ENCODE measurements at places on chromosomes 7 and 10.
A peak's percentile ranks its signal among the peaks of the same experiment; 100 is the strongest.

GRCh38 chr10:21811245-21811585 is 192.3 kb downstream of the DNAJC1 start:
- no peak for DNase-seq

- DNase-seq: no peak
These were observed 26.5 kb upstream of the TLL2 start for GRCh38 chr10:96540240-96540639.

GRCh38 chr7:111516612-111517011 is 45.7 kb downstream of the IMMP2L start:
- DNase-seq: no peak

GRCh38 chr10:84957427-84957826 is 629.0 kb downstream of the CCSER2 start:
- no peak for DNase-seq

DNA sequence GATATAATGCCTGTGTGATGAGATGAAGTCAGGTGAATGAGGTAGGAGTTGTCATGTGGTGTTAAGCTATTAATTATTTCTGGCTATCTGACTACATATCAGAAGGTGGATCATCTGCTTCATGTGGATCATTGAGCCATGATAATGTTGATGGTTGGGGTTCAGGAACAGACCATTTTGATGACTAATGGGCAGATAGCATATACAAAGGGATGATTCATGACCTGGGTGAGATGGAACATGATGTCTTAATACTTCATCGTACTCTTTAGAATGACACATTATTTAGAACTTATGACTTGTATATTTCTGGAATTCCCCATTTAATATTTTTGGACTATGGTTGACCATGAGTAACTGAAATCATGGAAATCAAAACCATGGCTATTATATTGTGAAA is 155.1 kb downstream of the OR13A1 start:
- no peak for DNase-seq

- no peak for DNase-seq
These were observed 331.1 kb downstream of the KIF20B start for GRCh38 chr10:90032519-90032918.

DNA sequence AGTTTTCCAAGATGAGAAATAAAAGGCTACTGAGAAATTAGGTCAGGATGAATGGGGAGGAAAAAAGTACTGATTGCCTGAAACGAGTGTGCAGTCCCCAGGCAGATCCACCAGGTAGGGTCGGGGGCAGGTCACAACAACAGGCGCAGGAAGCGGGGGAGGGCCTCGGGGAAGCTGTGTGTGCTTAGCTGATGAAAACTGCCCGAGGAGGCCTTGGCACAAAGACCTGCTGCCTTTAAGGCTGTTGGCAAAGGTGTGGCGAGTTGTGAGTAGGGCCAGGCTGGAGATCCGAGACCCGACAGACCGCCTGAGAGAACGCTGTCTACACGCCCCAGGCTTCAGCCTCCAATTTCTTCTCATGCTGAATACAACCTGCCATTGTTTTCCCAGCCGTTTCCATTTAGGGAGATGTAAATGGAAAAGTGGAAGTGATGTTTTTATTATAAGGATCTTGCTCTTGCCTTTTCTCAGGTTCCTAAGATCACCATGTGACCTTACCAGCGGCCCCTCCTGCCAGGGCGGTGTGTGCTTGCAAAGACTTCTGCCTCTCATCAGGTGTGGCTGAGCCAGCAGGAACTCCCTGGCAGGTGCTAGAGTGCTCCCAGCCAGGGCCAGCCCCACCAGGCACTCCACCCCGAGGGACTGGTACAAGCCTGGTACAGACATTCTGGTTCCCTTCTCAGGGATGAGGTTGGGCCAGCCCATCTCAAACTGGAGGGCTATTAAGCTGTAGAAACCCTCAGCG is 60.8 kb downstream of the DLG5 start:
- DNase-seq: no peak

DNA sequence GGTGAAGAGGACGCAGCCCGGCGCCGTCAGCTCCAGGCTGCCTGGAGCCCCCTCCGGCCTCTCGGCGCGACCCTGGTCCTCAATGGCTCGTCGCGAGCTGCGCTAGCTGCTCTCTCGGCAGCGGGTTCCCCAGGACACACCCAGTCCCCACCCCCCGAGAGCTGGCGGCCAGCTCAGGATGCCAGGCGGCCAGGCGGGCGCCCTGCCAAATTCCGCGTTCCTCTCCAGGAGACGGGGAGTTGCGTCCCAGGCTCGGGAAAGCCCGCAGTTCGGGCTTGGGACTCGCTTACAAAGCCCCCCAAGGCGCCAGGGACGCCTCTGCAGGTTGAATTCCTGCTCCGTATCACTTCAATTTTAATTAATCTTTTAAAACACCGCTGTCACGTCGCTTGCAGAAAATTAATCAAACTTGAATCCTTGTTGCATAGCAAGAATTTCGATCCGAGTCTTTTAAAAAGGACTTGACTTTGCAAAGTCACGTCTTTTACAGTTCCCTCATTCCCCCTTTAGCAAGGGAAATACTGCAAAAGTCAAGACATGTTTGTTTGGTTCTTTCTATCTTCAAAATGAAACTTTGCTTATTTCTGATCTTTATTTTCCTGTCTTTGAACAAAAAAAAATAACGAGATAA is 28.2 kb downstream of the SKIDA1 start:
- no peak for DNase-seq

DNA sequence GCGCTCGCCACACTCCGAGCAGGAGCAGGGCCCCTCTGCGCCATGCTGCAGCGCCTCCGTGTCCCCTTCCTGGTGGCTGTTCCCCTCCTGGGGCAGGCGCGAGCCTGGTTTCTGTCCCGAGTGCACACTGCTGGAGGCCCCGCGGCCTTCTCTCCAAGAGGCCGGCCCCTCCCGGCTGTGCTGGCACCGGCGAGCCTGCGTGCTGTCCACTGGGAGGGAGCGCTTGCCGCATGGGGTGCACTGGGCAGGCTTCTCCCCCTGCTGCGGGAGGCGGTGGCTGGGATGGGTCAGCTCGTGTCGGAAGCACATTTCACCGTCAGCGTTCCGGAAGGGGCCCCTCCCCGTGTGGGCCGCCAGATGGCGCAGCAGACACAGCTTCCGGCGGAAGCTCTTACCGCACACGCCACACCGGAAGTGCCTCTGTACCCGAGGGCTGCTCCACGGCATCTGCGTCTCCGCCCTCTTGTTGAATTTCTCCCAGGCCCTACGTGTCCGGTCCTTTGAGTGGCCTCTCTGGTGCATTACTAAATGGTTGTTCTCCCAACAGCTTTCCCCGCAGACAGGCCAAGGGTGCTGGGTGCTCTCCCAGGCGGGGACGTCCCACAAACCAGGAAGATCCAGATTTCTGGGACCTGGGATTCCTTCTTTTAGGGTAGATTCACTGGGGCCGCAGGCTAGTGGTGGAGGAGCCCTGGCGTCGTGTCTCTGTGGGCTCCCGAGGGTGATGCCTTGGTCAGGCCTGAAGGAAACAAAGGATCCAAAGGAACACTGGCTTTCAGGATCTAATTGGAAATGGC is 18.7 kb downstream of the ZNF786 start:
- peak; percentile 4 for DNase-seq

- DNase-seq: no peak
These were observed 114.8 kb upstream of the ADO start for GRCh38 chr10:62689712-62690111.

DNA sequence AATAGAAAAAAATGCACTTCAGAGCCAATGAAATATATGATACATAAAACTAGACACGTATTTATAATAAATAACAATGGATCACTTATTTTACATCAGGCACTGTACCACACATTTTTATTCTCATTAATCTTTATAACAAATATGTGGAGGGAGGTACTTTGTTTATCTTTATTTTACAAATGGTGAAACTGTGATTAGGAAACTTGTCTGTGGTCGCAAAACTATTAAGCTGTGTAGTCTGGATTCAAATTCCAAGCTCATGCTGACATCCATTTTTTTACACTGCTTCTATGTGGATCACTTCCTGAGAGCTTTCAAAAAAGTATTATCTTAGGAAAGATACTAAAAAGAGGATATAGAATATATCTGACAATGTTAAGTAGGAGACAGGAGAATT is 978.6 kb downstream of the SORCS1 start:
- DNase-seq: no peak

DNA sequence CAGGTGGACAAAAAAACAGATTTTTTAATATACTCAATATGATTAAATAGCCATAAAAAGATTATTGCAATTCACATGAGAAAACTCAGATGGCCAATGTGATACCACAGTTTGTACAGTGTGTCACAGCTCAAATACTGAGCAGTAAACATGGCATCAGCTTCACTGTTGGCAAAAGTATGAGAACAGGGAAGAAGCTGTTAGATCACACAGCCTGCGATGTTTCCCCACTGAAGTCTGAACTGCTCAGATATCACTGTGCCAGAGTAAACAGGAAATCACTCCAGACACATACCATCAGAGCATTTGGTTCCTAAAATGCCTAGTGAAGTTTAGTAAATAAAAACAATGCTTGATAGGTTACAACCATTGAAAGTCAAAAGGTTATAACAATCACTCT is 347.8 kb downstream of the ETV1 start:
- no peak for DNase-seq

DNA sequence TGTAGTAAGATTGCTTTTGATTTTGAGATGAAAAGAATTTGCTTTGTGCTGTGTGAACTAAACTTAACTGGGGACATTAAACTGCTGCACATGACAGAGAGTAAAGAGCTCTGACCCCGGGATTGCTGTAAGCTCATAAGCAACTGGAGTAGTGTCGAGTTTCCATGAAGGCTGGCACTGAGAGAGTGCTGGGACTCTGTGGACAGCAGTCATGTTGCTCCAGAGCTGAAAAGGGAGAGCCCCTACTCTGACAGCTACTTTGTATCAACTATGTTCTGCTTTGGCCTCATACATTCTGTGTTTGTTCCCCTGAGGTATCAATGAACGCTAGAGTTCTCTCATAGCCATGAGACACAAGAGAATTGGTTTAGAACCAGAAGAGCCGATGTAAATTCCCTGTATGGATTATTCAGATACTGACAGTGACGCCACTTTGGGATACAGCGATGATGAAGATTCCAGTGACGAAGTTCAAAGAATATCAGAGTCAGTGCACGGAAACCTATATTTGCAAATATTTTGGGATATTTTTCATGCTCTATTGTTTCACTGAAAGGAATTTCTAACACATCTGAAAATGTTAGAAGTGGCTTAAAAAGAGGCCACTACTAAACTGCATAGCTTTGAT is 185.9 kb upstream of the DKK1 start:
- DNase-seq: no peak

DNA sequence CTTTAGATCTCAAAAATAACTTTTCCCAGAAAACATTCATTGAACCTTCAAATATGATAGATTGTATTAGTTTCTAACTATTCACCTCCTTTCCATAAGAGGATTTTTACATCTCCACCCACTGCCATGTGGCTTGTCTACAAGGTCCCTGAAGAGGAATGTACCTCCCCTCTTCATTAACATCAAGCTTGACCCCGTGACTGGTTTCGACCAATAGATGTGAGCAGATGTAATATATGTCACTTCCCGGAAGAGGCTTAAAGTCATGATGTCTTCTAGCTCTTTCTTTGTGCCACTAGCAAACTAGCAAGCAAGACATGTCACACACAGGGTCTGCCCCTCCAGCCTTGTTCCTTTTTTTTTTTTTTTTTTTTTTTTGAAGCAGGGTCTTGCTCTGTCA is 6.9 kb downstream of the BAZ1B start:
- no peak for DNase-seq

- no peak for DNase-seq
These were observed 193.8 kb upstream of the DPP6 start for GRCh38 chr7:153858355-153858754.

- no peak for DNase-seq
These were observed 119.4 kb upstream of the INHBA start for GRCh38 chr7:41822259-41822817.

- no peak for DNase-seq
These were observed 202.9 kb downstream of the ZNF248 start for GRCh38 chr10:37654466-37654865.

DNA sequence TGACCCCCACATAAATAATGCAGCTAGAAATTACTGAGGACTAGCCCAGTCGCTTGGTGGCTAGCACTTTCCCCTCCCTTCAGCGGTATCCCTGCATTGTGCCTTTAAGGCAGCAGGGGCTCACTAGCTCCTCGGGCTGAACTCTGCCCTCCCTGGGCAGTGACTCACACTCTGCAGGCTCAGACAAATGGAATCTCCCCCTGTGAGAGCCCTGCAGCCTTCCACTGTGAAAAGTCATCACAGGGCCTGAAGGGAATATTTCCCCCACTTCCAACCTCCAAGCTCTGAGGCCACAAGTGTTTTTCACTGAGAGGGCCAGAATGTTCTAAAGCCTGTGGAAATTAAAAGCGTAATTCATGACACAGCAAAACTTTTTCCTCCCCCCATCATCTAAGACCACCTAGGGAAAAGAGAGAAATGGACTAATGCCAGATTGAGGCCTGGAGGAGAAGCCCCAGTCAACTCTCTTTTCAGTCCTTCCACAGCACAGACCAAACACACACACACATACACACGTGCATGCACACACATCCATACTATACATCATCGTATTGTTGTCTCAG is 93.6 kb upstream of the COL1A2 start:
- DNase-seq: no peak

DNA sequence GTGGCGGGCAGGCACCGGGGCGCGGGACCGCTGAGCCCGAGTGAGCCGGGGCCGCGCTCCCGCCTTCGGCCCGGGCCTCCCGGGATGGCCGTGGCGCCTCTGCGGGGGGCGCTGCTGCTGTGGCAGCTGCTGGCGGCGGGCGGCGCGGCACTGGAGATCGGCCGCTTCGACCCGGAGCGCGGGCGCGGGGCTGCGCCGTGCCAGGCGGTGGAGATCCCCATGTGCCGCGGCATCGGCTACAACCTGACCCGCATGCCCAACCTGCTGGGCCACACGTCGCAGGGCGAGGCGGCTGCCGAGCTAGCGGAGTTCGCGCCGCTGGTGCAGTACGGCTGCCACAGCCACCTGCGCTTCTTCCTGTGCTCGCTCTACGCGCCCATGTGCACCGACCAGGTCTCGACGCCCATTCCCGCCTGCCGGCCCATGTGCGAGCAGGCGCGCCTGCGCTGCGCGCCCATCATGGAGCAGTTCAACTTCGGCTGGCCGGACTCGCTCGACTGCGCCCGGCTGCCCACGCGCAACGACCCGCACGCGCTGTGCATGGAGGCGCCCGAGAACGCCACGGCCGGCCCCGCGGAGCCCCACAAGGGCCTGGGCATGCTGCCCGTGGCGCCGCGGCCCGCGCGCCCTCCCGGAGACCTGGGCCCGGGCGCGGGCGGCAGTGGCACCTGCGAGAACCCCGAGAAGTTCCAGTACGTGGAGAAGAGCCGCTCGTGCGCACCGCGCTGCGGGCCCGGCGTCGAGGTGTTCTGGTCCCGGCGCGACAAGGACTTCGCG is 534 bp downstream of the FZD9 start:
- no peak for DNase-seq

GRCh38 chr7:34153656-34154270 is 248.4 kb downstream of the BMPER start:
- DNase-seq: no peak

DNA sequence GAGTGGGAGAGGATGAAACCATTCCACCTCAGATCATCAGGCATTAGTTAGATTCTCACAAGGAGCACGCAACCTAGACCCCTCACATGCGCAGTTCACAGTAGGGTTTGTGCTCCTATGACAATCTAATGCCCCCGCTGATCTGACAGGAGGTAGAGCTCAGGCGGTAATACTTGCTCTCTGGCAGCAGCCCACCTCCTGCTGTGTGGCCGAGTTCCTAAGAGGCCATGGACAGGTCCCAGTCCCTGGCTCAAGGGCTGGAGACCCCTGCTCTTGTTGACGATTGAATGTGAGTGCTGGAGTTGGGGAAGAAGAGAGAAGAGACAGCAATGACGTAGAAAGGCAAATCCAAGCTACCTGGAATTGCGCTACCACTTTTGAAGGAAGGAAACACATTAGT is 267.2 kb downstream of the TFEC start:
- DNase-seq: no peak

Data from activated naive CD8-positive, alpha-beta T cell treated with anti-CD3 and anti-CD28 coated beads, Interleukin-2, amount 50 U/mL, for 16 hours (primary cell).